Inflammatory macrophage treated with lipopolysaccharide for 1 hour (primary cell): ENCODE measurements at places on chromosomes 3 and 15.

GRCh38 chr15:19944261-19944888, 597.2 kb downstream of the GOLGA6L6 start:
- no peak for DNase-seq

GRCh38 chr3:18111796-18112232, 313.3 kb downstream of the SATB1 start:
- no peak for DNase-seq

- DNase-seq = no peak
Observed at GRCh38 chr15:89308236-89308635, 26.4 kb downstream of the POLG start.

- DNase-seq = no peak
Observed at GRCh38 chr15:53746101-53746500, 13.4 kb downstream of the WDR72 start.

- peak; percentile 55 for DNase-seq
Observed at GRCh38 chr15:78061963-78062427, 15.5 kb downstream of the TBC1D2B start.

GRCh38 chr15:73550190-73550589, 83.0 kb downstream of the NPTN start:
- DNase-seq = no peak

- DNase-seq = no peak
Observed at GRCh38 chr15:42405863-42406482, 46.7 kb downstream of the CAPN3 start.

GRCh38 chr3:141231952-141232823, 563 bp downstream of the PXYLP1 start:
- DNase-seq = no peak

DNA sequence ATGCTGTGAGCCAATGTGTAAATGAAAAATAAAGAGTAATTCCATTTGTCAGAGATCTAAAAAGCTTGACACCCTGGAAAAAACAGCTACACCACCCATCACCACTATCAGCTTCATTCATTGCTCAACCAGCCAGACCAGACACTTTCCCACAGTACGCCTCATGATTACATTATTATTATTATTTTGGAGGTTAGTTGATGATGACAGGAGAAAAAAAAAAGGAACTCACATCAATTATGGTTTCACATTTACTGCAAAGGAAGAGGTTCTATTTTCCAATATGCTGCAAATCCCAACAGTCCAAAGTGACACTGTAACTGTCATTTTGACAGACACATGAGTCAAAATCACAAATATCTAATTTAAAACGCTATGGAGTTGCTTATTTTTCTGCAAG, 134.7 kb upstream of the TSC22D2 start:
- DNase-seq = peak; percentile 68

- no peak for DNase-seq
Observed at GRCh38 chr15:59976480-59977271, 27.4 kb upstream of the FOXB1 start.

GRCh38 chr3:171222995-171223394, 196.5 kb upstream of the SLC2A2 start:
- no peak for DNase-seq

- no peak for DNase-seq
Observed at GRCh38 chr3:156207802-156208685, 87.7 kb downstream of the KCNAB1 start.

GRCh38 chr3:17187589-17188184, 302.9 kb downstream of the PLCL2 start:
- no peak for DNase-seq

GRCh38 chr3:196499061-196499460, 4.5 kb downstream of the RNF168 start:
- DNase-seq = no peak

- DNase-seq = no peak
Observed at GRCh38 chr15:96972201-96972600, 641.7 kb downstream of the NR2F2 start.

DNA sequence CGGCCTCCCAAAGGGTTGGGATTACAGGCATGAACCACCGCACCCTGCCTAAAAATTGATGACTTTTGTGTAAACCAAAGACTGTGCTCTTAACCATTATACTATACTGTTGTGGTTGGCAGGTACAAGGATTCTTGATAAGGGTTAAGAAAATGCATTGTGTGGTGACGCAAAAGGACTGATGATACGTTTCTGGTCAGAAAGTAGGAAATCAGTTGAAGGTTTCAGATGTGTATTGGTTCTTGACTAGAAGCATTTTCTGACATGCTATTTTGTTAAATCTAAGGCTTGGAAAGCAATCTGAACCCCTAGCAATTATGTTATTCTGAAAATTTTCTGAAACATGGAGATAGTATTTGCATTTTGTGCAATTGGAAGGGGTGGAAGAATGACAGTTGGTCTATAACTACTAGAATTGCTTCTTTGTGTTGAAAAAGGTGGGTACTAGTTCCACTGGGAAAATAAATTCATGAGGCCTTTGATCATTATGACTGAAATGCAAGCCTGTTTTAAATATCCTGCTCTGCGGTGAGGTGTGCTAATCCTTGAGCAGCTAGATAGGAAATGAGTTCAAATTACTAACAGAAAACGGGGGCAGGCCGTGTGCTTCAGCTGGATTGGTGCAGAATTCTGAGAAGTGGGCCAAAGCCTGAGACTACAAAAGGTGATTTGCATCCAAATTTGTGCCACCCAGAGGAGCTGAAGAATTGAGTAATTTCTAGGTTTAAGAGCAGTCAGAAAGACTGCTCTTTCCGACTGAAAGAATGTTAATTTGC, 66.0 kb upstream of the LRRFIP2 start:
- DNase-seq = no peak

DNA sequence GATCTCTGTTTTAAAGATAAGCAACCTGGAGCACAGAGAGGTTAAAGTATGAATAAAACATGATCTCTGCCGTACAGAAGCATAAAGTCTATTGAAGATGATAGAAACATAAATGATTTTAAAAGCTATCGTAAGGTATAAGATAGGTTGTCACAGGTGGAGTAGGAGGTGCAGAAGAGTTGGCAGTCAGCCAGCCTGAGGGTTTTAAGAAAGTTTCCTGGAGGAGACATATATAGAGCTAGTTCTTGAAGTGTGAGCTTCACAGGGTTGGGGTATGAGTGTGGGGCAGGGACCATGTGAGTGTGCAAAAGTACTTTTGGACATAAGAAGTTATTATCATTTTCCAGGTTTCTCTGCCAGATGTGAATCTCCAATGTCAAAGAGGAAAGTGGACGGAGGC, 3.9 kb upstream of the FGF12 start:
- no peak for DNase-seq

- no peak for DNase-seq
Observed at GRCh38 chr15:28104326-28104725, 5.2 kb upstream of the OCA2 start.

GRCh38 chr3:149816311-149816710, 3.3 kb downstream of the RNF13 start:
- peak; percentile 43 for DNase-seq

GRCh38 chr3:31041161-31041978, 146.9 kb upstream of the GADL1 start:
- no peak for DNase-seq

DNA sequence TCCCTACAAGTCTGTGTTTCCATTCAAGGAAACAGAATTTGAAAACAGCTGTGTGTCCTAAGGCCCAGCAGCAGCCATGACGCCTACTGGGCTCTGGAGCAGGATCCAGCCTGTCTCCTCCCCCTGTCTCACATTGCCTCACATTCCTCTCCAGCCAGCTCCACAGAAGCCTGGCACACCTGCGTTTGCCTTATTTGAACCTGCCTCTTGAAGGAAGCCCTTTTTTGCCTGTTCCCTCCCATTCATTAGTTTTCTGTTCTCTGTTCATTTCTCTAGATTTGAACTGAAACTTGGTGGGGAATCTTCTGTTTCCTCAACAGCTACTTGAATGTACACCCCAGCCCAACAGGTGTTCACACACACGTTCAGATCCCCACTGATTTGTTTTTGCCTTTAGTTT, 890.5 kb downstream of the TUSC7 start:
- DNase-seq = no peak

- DNase-seq = no peak
Observed at GRCh38 chr3:32759342-32759741, 58.5 kb upstream of the TRIM71 start.

DNA sequence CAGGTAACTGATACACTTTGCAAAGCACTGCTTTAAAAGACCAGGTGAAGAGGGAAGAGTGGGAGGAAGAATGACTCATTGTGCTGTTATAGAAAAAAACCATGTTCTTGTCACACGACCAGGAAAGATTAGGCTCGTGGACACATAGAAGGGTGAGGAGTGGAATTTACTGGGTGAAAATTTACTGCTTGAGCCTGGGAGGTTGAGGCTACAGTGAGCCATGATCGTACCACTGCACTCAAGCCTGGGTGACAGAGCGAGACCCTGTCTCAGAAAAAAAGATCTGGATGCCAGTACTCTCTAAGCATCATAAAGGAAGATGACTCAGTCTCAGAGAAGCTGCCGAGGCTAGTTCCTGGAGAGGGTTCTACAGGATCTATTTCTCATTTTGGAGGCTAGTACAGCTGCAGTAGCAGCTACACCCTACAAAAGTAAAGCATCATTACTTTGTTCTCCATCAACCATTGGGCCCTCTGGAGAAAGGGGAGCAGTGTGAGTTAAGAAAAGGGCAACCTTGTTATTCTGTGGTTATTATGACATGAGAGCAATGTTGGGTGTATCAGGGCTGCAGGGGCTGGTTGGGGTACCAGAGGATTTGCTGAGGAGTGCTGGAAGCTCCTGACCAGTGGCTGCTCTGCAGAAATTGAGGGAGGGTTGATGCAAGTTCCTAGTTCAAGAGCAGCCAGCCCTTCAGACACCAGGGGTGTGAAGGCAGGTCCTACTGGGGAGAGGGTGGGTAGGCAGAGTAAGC, 75.4 kb downstream of the CMTM8 start:
- no peak for DNase-seq

- no peak for DNase-seq
Observed at GRCh38 chr3:188104050-188104449, 49.9 kb upstream of the LPP start.

- no peak for DNase-seq
Observed at GRCh38 chr3:159620873-159621272, 367.8 kb upstream of the IL12A start.

DNA sequence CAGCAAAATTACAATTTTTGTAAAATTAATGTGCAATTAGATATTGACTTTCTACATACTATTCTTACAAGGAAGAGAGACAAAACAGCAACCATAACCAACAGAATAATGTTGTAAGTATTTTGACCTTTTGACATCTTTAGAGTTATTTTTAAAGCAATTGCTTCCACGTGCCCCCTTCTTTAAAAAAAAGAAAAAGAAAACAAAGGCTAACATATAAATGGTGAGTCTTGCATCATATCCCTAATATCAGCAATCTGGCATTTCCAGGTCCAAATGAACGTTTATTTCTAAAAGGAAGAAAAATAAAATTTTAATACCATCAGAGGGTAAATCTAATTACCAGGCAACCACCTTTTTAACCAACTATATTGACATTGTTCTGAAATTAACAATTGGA, 19.3 kb upstream of the STRIT1 start:
- no peak for DNase-seq

DNA sequence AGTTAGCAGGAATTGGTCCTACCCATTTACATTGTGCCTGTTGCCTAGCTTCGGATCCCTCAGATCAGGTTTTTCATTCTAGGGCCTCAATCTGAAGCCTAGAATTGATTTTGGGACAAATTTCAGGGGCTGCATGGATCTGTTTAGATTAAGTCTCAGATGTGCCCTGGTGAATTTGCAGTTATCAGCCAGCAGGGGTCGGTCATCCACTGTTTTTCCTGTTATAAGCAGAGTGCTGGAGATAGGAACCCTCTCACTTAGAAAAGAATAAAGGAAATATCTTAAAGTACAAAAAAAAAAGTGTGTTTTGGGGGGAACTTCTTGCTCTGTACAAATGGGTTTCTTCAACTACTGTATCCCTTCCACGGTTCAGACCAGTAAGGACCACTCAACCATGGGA, 212.5 kb downstream of the BCHE start:
- DNase-seq = no peak

DNA sequence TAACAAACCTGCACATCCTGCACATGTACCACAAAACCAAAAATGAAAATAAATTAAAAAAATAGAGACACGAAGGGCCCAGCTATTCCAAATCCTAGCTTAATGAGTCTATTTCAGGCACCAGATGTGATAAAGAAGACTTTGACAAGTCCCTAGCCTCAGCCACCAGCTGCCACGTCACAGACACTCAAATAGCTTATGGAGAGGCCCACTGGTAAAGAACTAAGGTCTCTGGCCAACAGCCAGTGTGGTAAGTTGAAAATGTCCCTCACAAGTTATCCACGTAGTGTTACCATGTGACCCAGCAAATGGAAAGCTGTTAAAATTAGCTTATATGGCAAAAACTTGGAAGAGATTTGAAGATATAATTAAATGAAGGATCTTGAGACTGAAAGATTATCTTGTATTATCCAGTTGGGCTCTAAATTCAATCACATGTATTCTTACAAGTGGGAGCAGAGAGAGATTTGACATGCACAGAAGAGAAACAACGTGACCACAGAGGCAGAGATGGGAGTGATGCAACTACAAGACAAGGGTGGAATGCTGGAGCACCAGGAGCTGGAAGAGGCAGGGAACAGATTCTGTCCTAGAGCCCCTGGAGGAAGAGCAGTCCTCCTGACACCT, 10.9 kb downstream of the ACSBG1 start:
- DNase-seq = no peak

DNA sequence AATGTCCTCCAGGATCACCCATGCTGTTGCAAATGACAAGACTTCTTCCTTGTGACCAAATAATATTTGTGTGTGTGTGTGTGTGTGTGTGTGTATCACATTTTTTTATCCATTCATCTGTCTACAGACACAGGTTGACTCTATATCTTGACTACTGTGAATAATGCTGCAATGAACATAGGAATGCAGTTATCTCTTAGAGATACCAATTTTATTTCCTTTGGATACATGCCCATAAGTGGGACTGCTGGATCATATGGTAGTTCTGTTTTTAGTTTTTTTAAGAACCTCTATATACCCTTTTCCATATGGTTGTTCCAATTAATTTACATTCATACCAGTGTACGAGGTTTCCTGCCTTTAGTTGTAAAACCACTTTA, 41.7 kb downstream of the GPR176 start:
- DNase-seq = no peak

- DNase-seq = no peak
Observed at GRCh38 chr3:101722394-101723173, 1.8 kb upstream of the CEP97 start.

DNA sequence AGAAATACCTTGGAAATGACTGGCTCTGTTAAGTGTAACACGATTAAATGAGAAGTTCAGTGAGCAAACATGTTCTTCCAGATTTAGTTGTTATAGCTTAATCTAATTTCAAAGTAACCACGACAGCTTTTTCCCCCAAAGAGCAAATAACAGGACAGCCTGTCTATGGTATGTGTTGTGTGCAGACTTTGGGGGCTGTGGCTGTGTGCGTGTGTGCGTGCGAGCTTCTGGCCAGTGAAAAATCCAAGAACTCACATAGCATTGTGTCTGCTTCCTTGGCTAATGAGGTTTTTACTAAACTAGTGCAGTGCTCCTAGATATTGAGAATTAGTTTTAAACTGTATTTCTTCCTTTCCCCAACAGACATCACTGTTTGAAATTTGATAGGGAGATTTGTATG, 167.1 kb downstream of the CACNA1D start:
- DNase-seq = no peak

GRCh38 chr15:68487087-68487843, 55.3 kb upstream of the ITGA11 start:
- no peak for DNase-seq
